ENCODE measurements at places on chromosomes 6 and 20.

GRCh38 chr6:160417146-160417545 lies 69.0 kb downstream of the SLC22A3 start:
- no peak for DNase-seq

GRCh38 chr6:299104-299980 lies 7.1 kb downstream of the DUSP22 start:
- DNase-seq = no peak

DNA sequence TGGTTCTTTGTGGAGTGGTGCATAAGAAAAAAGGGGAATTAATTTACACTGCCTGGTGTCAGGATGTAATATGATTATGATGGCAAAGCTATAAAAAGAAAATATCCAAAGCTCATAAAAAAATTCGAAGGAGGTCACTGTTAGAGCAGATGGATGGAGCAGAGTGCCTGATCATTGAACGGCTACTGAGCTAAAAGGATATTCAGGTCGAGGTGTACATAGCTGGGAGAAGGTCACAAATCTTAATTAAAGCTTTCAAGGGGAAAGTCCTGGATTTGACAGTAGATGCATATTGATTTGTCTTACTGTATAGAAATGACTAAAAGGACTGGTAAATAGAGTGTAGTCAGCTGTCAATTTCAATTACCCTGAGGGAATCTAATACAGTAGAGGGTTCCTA lies 84.4 kb downstream of the PKIB start:
- DNase-seq = no peak

- DNase-seq = no peak
Observed at GRCh38 chr6:100271202-100271601, 193.5 kb downstream of the SIM1 start.

- DNase-seq = peak; percentile 8
Observed at GRCh38 chr20:13819885-13820645, 35.2 kb downstream of the NDUFAF5 start.

DNA sequence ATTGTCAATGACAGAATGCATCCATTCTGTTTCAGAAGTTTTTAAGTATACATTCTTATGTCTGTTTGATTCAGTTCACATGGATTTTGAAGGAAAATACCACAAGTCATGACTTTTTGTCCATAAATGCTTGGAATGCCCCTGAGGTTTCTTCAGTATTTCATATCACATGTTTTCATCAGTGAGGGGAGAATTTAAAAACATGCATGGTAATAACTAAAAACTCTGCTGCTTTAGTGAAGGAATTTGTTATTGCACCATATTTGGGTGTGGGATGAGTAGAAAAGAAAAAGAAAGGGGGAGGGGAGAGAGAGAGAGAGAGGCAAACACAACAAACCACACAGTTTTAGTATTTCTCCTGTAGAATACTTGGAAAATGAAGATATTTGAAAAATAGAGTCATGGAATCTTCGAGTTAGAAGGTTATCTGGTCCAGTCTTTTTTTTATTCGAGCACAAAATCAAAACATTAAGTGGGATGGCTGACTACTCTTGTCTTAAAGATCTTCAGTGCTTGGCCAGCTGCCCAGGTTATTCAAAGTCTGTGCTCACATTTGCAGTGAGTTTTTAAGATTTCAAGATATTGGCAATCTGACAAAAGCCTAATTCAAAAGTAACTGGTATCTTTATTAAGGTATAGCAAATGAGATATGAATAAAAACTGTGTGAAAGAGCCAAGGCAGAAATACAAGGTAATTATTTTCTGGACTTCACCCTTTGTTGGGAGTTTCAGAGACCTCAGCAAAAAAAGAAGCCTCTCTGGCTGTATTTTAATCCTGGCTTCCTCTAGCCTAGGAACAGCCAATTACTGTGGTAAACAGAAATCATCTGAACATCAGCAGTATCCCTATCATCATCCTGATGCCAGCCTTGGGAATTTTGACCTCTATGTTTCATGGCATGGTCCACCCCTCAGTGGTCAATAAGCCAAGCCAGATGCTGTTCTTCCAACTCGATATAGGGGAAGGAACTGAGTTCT lies 687.9 kb upstream of the CITED2 start:
- no peak for DNase-seq

DNA sequence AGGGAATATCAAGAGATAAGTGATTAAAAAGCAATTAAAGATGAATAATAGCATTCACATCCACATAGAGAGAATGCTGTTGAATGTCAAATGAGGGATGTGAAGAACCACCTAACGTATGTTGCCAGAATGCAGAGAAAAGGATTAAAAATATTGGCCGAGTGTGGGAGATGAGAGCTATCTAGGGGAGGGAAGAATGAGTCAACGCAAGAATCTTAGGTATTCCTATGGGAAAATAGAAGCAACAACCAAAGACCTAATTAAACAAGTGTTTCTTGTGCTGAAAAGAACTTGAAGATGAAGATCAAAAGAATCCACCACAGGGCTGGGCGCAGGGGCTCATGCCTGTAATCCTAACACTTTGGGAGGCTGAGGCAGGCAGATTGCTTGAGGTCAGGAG lies 12.2 kb upstream of the RSPH3 start:
- DNase-seq = no peak

DNA sequence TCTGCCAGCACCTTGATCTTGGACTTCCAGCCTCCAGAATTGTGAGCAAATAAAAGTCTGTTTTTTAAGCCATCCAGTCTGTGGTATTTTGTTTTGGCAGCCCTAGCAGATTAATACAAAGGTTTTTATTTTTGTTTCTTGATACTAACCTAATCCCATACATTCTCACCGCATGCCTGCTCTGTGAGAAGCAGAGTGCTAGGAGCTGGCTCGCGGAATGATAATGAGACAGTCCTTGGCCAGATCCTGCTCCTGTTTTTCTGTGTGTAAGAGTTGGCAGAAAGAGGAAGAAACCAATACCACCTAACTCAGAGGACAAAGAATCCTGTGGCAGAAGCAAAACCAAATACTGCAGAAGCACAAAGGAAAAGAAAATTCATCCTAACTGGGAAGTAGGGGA lies 82.6 kb downstream of the KIF16B start:
- no peak for DNase-seq

DNA sequence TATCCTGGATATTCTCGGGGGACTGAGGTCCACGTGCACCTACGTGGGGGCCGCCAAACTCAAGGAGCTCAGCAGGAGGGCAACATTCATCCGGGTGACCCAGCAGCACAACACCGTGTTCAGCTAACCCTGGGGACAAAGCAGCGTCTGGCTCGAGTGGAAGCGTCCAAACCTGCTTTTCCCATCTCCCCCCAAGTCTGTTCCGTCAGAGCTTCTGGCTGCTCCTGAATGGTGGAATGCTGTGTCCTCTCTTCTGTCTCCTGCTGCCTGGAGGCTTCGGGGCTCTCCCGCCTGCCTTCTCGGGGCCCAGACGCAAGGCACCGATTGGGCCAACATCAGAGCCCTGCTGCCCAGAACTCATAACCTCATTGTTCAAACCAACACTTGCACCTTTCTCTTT lies 56.7 kb downstream of the GMPR start:
- no peak for DNase-seq

- no peak for DNase-seq
Observed at GRCh38 chr6:137105375-137105774, 60.6 kb upstream of the IL20RA start.

GRCh38 chr6:125808060-125808459 lies 17.3 kb downstream of the NCOA7 start:
- DNase-seq = no peak

- no peak for DNase-seq
Observed at GRCh38 chr20:12554426-12554825, 454.3 kb upstream of the SPTLC3 start.

GRCh38 chr6:5044866-5045265 lies 40.3 kb upstream of the PPP1R3G start:
- DNase-seq = no peak

All from anterior cingulate cortex (tissue), 58 donors.